ENCODE measurements at places on chromosomes 2 and 18.

- DNase-seq = no peak
These were observed 5.3 kb downstream of the NGEF start for GRCh38 chr2:233007739-233008138.

DNA sequence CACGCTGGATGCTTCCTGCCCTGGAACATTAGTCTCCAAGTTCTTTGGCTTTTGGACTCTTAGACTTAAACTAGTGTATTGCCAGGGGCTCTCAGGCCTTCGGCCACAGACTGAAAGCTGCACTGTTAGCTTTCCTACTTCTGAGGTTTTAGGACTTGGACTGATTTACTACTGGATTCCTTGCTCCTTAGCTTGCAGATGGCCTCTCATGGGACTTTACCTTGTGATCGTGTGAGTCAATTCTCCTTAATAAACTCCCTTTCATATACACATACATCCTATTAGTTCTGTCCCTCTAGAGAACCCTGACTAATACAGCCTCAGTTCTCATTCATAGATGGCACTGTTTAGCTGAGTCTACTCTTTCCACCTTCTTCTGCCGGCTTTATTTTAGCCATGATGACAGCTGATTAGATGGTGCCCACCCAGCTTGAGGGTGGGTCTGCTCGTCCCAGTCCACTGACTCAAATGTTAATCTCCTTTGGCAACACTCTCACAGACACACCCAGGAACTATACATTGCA lies 389.1 kb downstream of the NYAP2 start:
- no peak for DNase-seq

DNA sequence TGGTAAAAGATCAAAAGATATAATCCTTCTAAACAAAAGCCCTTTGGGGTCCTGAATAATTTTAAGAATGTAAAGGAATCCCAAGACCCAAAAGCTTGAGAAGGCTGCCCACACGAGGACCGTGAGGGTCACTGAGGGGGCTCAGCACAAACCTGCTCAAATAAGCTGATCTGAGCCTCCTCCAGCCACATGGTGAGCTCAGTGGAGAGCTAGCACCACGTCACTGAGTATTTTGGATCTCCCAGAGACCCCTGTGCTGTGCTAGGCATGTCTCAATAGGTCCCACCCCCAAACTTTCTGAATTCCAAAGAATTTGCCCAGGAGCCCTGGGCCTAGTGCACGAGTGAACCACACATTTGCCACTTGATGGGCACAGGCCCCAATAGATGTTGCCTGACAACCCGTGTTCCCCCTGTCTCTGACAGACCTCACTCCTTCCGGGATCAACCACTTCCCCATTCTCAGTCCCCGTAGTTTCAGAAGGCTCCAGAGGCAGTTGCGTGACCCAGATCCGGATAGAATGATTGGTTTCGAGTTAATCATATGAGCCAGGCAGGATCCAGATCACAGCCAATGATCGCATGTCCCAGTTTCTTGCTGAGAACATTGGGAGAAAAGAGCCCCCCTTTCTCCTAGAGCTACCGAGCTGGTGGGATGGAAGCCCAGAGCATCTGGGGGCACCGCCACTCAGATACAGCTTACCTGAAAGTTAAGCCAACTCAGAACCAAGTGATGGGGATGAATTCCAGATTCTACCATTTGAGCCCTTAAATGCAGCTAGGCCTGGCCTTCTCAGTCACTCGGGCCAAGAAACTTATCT lies 203.8 kb downstream of the TNS1 start:
- DNase-seq = no peak

GRCh38 chr18:63908858-63909257 lies 1.1 kb downstream of the SERPINB10 start:
- no peak for DNase-seq

DNA sequence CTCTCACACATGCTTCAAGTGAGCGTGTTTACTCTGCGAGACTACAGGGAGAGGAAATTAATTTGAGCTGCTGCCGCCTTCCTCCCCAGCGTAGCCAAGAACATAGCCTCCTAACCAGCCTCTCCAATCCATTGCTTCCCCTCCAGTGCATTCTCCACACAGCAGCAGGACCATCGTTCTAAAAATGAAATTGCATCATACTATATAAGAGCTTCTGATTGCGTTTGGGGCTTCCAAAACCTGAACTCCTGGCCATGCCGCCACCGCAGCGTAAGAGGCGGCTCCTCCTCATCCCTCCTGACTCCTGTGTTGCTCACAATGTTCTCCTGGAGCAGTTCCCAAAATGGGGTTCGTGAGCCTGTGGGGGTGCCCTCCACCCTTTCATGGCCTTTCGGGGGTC lies 142.1 kb downstream of the MYT1L start:
- DNase-seq = no peak

- DNase-seq = no peak
These were observed 182.0 kb downstream of the TCF4 start for GRCh38 chr18:55405893-55406406.

GRCh38 chr2:121501031-121501430 lies 29.6 kb upstream of the RNU4ATAC start:
- DNase-seq = no peak

DNA sequence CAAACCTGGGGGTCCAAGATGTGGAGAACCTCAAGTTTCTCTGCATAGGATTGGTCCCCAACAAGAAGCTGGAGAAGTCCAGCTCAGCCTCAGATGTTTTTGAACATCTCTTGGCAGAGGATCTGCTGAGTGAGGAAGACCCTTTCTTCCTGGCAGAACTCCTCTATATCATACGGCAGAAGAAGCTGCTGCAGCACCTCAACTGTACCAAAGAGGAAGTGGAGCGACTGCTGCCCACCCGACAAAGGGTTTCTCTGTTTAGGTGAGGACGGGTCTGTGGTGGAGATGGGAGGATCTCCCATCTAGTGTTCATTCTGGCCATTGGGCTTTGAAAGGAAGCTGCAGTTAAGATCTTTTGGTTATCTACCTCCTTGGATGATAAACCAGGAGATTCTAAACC lies 2.9 kb downstream of the CASP10 start:
- no peak for DNase-seq

- DNase-seq = peak; percentile 43
These were observed 371.6 kb downstream of the EIPR1 start for GRCh38 chr2:3005859-3006501.

DNA sequence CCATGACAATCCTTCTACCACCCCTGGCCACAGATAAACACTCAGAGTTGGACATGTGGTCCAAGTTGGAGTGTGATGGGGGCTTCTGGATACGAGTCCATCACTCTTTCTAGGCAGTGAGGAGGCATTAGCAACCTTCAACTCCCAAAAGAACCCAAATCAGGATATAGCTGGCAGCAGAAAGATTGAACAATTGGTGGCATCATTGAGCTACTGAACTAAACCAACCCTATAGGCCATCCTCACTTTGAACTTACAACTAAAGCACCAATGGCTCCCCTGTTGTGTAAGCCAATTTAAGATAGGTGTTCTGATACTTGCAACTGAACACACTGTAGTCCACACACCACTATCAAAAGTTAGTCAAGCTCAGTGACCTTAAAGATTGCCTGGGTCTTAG lies 24.0 kb upstream of the MARCO start:
- no peak for DNase-seq

DNA sequence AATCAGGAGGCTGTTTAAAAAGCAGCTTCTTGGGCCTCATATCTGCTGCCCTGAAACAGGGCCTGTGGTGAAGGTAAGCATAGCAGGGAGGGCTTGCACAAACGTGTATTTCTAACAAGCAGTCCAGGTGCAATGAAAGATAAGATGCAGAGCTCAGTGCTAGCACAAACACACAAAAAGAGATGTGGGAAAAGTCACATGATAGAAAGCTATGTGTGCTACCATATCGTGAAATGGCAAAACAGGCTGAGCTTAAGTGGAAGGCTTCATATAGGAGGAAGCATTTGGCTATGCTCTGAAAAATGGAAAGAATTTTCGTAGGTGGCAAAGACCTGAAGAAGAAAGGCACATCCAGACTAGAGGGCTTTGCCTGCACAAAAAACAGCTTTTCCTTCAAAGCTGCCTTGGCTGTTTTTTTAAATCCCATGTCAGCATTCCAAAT lies 10.2 kb downstream of the RSAD2 start:
- DNase-seq = no peak

DNA sequence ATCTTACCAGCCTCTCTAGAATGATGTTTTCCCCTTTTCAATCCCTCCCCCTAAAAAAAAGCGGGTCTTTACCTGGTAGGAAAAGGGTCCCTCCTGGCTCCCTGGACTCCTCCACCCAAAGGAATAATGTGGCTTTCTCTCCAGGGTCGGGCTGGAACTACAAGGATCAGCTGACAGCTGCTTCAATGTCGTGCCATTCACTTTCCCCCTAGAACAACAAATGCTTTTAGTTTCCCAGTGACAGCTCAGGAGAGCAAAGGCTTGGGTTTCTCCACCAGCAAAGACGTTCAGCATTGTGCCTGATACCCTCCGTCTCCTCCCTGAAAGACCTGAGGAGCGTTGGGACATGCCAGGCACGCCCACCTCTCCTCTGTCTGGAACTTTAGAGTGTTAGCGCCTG lies 173.8 kb upstream of the SIX3 start:
- peak; percentile 47 for DNase-seq

GRCh38 chr2:151181524-151181923 lies 80.1 kb downstream of the RBM43 start:
- peak; percentile 39 for DNase-seq

DNA sequence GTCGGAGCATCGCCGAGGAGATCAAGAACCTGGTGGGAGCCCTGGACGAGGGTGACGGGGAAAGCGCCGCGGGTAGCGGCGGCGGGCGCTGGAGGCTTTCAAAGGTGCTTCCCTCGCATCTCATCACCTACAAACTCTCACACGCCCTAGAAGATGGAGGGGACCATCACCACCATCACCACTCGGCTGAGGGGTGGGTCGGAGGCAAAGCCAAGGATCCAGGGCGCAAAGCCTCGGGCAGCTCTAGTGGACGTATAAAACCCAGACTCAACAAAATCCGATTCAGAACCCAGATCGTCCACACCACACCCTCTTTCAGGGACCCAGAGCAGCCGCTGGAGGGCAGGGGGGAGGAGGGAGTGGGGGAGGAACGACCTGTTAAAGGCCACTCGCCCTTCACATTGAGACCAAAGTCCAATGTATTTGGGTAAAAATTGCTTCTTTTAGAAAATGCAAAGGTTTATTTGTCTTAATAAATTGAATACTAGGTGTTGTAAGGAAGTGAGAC lies 1.5 kb downstream of the SOWAHC start:
- DNase-seq = no peak

DNA sequence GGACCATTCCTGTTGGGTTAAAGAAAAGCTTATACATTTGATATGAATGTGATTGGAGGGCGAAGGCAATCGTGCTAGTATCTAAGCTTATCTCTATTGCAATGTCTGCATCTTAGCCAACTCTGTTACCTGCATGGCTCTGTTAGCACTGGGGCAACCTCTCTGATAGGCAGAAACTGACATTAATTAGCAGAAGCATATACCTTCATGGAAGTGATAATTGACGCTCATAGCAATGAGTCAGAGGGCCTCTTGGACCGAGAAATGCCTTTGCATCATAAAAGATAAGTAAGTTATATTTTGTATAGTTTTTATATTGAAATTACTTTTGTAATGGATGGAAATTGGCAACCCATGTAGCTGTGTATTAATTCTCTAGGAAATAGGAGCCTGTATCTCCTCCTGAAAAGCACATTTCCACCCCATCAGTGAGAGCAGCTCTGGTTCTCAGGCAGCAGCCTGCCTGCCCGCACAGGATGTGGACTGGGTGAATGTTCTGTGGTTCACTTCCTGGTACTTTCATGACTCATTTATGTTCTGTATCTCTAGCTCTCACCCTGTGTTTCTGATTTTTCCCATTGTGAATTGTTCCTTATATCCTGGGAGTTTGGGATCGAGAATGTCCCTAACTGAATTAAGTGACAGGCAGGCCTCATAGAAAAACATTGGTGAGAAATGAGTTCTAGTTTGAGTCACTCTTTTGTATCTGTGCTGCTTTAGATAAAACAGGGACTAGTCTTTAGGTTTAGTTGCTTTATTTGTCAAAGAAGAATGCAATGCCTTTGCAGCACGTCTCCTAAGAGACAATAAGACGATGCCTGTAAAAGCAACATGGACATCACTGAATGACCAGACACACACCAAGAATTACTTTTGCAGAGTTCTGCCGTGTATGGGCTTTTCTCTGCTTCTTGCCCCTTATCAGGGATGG lies 344.9 kb downstream of the DCDC2C start:
- no peak for DNase-seq

DNA sequence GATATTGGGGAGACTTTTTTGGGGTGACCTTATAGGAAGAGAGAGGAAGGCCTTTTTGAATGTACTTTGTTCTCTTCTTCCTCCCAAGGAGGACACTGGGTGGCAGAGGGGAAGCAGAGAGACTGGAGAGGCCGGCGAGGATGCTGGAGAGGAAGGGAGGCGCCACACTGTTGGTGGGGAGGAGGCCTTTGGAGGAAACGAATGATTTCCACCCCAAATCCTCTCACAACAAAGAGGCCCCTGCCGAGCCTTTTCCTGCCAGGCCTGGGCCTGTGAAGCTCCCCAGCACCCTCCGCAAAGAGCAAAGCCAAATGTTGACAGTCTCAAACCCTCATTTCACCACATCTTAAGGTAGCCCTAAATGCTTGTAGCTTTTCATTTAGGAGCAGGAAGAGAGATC lies 59.0 kb upstream of the UPP2 start:
- DNase-seq = peak; percentile 38

- no peak for DNase-seq
These were observed 62.2 kb downstream of the GALNT14 start for GRCh38 chr2:31075941-31076590.

GRCh38 chr2:239688122-239688681 lies 287.4 kb upstream of the HDAC4 start:
- DNase-seq = peak; percentile 63

DNA sequence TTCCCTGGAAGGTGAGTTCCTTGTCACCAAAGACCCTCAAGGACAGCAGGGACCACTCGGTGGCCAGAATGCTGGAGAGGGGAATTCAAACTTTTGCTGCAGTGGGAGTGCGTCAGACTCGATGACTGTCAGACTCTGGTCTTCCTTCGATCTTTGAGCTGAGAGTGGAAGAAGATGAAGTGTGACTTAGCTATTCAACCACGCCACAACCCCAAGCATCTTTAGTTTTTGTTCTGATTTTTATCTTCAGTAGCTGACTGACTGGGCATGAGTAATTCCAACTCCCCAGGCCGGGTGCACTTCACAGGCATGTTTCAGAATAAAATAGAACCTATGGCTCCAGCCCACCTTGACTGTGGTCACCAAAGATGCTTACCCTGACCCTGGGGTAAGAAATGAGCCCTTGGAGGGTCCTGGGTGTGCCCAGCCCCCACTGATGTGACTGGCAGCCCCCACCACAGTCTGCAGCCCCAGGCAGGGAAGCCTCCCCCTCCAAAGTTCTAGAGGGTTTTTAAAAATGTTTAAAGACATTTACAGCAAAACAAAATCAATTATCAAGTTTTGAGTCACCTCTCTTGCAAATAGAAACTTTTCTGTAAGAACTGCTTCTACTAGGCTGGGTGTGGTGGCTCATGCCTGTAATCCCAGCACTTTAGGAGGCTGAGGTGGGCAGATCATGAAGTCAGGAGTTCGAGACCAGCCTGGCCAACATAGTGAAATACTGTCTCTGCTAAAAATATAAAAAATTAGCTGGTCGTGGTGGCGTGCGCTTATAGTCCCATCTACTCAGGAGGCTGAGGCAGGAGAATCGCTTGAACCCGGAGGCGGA lies 24.9 kb upstream of the YWHAQ start:
- no peak for DNase-seq
